ENCODE measurements at places on chromosomes 12 and 14. TPM values are rescaled to one million over a fixed set of nuclear protein-coding genes. Genes with fewer than 3 reads are reported as not detected.

DNA sequence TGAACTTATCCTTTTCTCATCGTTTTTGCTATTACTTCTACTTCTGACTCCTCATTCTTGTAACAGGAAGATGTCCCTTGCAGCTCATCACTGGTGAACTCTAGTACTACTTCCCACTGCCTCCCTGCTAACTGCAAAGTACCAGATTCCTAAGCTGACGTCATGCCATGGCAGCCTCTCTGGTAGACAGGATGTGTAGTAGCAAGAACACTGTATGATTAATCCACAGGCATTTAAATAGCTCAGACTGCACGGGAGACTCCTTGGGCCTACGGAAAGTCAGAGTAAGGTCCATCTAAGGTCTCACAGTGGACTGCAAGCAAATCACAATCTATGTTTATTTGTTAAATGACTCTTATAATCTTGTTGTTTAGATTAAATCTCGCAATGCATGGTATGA, 43.5 kb downstream of the DNAI7 start:
- peak; percentile 100 for DNase-seq

GRCh38 chr14:36361210-36361853, 40.9 kb upstream of the MBIP start:
- DNase-seq = no peak

GRCh38 chr12:51322452-51322851, 1.5 kb downstream of the BIN2 start:
- no peak for DNase-seq

GRCh38 chr14:91929700-91930099, 17.8 kb downstream of the FBLN5 start:
- peak; percentile 40 for DNase-seq

- peak; percentile 61 for DNase-seq
Measured at GRCh38 chr12:6234214-6234613, 34.0 kb downstream of the CD9 start.

- DNase-seq = no peak
Measured at GRCh38 chr12:83630526-83630925, 943.8 kb downstream of the TMTC2 start.

GRCh38 chr12:127941332-127941731, 325.6 kb upstream of the TMEM132C start:
- no peak for DNase-seq

DNA sequence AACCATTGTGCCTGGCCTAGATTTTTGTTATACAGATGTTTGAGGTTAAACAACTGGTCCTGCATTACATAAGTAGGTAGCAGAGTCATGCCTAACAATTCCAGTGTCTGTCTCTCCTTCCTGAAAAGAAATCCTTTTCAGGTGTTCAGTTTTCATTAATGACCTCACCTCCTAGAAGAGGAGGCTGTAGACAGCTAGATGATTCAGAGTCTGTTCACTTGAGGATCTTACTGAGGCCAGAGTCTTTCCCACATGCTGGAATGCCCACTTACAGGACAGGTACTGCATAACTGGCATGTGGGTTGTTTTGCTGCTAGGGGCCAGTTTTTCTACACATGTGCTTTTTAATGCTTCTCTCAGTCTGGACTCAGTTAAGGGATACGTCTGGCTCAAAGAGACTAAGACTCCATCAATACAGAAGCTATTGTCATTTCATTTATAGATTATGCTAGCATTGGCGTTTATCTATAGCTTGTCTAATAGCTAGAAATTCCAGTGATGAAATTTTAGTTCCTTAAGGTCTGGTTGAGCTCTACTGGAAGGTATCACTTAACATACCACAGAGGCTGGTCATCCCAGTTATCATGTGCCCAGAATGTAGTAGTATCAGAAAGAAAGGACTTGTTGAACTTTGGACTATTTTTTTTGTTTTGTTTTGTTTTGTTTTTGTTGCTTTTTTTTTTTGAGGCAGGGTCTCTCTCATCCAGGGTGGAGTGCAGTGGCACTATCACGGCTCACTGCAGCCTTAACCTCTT, 206.4 kb downstream of the ERC1 start:
- peak; percentile 57 for DNase-seq

- peak; percentile 46 for DNase-seq
Measured at GRCh38 chr12:58764100-58764953, 156.0 kb downstream of the LRIG3 start.

DNA sequence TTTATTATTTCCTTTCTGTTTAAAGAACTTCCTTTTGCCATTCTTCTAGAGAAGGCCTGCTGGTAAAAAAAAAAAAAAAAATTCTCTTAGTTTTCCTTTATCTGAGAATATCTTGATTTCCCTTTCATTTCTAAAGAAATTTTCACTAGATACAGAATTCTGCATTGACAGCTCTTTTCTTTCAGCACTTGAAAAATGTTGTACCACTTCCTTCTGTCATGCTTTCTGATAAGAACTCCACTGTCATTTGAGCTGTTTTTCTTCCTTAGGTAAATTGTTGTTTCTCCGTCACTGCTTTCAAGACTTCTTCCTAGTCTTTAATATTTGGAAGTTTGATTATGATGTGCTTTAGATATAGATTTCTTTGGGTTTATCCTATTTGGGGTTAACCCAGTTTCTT, 113.6 kb upstream of the BTG1 start:
- no peak for DNase-seq

DNA sequence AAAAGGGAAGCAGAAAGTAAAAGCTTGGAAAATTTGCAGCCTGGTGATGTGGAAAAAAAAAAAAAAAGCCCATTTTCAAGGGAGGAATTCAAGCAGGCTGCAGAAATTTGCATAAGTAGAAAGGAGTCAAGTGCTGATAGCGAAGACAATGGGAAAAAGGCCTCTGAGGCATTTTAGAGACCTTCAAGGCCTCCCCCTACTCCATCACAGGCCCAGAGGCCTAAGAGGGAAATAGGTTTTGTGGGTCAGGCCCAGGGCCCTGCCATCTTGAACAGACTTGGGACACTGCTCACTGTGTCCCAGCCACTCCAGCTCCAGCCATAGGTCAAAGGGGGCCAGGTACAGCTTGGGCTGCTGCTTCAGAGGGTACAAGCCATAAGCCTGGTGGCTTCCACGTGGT, 13.8 kb upstream of the PRKD1 start:
- no peak for DNase-seq

GRCh38 chr14:20427231-20428009, 8.5 kb downstream of the KLHL33 start:
- DNase-seq = peak; percentile 71

GRCh38 chr14:56224229-56224628, 106.0 kb downstream of the PELI2 start:
- no peak for DNase-seq

- DNase-seq = no peak
Measured at GRCh38 chr12:43008953-43009845, 419.7 kb upstream of the PRICKLE1 start.

GRCh38 chr12:60176891-60177290, 581.1 kb downstream of the SLC16A7 start:
- DNase-seq = no peak

DNA sequence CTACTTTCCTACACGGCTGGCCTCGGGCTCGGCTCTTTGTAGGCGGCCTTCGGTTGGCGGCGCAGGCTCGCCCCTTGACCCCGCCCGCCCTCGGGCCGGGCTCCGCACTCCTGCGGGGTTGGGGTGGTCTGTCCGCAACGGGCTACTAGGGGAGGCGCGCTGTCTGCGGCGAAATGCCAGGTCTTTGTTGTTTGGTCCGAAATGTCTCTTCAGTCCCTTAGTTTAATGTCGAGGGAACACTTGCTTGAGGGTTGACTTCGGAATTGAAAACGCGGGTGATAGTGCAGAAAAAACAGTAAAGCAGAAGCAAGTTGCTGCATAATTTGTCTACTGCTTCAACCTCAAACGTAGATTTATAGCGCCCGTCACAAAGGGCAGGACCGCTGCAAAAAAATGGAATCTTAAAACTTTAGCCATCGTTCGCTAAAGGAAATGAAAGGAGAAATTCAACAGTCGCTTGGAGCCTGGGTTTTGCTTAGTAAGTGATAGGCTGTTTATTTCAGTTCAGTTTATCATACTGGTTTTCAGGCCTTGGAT, 390 bp downstream of the JKAMP start:
- DNase-seq = peak; percentile 17

DNA sequence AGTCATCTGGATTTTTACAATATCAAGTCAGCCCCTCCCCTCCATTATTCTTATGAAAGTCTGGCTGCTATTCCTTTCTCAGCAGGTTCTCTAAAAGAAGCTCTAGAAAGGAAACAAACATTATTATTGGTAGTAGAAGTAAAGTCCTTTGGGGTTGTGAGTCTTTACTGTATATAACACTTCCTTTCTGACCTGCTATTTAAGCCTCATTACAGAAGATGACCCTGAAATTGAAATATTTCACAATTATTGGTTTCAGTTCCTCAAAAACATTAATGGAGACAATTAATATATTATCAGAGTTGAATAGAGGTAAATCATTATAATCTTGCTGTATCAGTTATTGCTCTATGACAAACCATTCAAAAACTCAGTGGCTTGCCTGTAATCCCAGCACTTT, 19.3 kb downstream of the PLEKHA5 start:
- no peak for DNase-seq

DNA sequence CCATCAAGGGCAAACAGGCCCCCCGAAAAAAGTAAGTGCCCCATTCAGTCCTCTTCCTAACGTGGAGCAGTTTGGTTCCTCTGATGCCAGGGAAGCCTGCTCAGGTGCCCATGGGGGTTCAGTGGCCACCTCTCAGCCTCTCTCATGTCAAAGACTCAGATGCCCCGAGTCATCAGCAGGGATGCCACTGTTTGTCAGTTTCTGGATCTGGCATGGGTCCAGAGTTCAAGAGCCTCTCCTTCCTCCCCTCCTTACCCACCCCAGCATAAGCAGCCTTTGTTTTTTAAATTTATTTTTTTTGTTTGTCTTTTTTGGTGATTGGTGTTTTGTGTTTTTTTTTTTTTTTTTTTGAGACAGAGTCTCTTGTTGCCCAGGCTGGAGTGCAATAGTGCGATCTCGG, 11.3 kb downstream of the KMT5A start:
- DNase-seq = no peak

GRCh38 chr14:51081209-51081608, 13.7 kb downstream of the TRIM9 start:
- no peak for DNase-seq

- no peak for DNase-seq
Measured at GRCh38 chr12:29240441-29240840, 91.4 kb downstream of the FAR2 start.

- no peak for DNase-seq
Measured at GRCh38 chr12:53191885-53192530, 11.3 kb upstream of the CSAD start.

DNA sequence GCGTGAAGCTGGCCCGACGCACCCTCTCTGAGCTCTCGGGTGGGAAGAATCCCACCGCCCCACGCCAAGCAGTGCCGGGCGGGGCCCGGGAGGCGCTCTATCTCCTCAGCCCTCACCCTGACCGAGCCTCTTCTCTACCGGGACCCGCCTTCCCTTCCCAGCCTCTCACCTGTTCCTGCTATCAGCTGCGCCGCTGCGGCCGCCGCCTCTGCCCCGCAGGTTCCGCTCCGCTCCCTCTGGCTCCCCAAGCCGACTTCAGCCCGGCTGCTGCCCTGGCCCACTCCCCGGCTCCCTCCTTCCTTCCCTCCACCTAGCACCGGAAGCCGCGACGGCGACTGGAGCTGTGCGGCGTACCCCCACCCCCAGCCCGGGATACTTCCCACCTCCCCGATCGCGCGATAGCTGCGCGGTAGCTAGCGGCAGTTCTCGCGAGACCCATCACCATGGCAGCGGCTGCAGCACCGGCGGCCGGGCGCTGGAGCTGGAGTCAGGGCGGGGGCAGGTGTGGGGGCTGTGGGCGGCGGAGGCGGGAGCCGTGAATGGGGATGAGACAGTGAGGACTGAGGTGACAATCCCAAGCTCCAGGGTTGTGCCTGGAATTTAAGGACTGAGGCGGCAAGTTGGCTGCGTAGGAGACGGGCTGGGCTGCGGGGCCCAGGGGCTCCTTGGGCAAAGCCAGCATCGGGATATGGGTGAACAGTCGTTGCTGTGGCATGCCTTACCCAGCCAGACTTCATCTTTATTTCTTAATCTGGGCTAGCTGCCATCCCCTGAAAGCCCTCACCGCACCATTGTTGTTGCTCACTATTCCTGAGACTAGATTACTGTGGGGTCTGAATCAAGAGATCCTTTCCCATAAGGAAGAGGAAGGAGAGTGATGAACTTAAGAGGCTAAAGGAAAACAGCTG, at the start of gene ARF3:
Gene ARF3 (minus strand): TSS at position 347 of the 908 bp plus-strand sequence. CDS start 16,392 bp downstream, outside the sequence.
- DNase-seq = peak; percentile 90

- DNase-seq = no peak
Measured at GRCh38 chr12:48997719-48998496, 1.3 kb downstream of the DDN start.

DNA sequence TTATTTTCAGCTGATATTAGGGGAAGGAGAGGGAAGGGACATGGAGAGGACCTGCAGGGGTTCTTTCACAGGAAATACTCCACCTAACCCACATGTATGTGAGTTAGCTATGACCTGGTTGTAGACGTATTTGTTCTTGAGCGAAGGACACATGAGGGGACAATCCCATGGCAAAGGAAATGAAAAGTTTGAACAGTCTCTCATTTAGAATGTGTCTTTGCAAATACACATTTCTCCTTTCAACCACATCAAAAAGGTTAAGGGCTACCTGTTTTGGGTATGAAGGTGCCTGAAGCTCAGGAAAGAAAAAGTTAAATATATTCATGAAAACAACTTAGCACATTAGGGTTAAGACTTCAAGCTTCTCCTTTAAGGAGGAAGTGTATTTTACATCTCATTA, 7.4 kb downstream of the PYGL start:
- DNase-seq = no peak

DNA sequence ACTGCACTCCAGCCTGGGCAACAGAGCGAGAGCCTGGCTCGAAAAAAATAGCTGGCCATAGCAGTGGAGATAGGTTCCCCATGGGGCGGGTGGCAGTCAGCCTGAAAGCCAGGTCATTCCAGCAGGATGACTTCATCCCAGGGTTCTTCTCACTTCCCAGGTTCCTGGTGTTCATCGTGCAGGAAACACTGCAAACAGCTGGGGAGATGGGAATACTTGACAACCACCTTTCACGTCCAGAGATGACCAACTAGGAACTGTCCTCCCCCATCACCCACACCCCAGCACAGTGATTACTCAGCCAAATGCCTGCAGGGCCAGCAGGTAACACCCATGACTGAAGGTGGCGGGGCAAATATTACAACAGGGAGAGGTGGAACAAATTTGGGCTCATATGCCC, 1.7 kb downstream of the VSIG10 start:
- peak; percentile 8 for DNase-seq

GRCh38 chr12:22682663-22683062, 57.7 kb downstream of the ETNK1 start:
- no peak for DNase-seq

GRCh38 chr12:103930787-103931735, 851 bp downstream of the HSP90B1 start:
- DNase-seq = peak; percentile 30

Gene HPD
- 0.14 TPM for polyA plus RNA-seq

Gene GPR68
- 0.94 TPM for polyA plus RNA-seq

Gene CLEC7A
- not detected for polyA plus RNA-seq

Gene SERPINA10
- polyA plus RNA-seq = not detected

Gene RPS6KA5
- polyA plus RNA-seq = 0.30 TPM

Gene LRRC10
- polyA plus RNA-seq = not detected

Gene HOXC12
- not detected for polyA plus RNA-seq

Gene KRT72
- not detected for polyA plus RNA-seq

Gene ACSM4
- not detected for polyA plus RNA-seq

Gene ARMH4
- polyA plus RNA-seq = 4.6 TPM

Gene ACAD10
- polyA plus RNA-seq = 20.7 TPM

Gene KLHDC1
- 0.51 TPM for polyA plus RNA-seq

Gene KCNA5
- polyA plus RNA-seq = not detected

Measured in IMR-90 (cell line).